ENCODE measurements at places on chromosomes 3 and 15.

GRCh38 chr15:77473328-77473727 is 52.6 kb downstream of the HMG20A start:
- no peak for DNase-seq

DNA sequence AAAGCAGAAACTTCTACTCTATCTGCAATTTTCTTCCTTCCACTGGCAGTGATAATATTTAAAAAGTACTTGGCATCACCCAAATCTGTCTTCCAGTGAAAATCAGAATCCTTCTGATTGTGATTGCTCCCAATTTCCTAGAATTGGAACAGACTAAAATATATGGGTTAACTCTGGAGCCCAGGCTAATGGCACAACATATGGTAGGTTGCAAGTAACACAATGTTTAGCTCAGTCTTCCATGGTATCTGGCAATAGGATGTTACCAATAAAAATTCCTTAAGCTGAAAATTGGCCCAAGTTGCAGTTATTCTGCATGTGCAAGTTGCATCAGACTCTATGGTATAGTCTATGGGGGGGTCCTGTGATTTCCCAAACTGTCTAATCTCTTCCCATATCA is 273.5 kb upstream of the ADAMTS9 start:
- DNase-seq = no peak

DNA sequence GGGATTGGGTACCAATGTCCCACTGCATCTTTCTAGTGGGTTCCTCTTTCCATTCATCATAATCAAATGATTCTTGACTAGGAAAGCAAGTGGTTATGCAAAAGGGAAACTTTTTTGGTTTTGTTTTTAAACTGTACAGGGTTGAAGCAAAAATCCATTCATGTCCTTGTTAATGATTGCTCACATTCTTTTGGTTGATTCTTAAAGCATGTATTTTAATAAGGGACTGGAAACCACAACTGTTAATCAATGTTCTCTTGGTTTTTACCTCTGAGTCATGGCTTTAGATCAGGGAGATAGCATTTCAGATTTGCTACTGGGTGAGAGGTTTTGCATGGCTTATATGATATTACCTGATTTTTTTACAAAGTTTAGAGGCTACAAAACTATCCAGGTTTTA is 371.7 kb upstream of the RGMA start:
- DNase-seq = no peak

DNA sequence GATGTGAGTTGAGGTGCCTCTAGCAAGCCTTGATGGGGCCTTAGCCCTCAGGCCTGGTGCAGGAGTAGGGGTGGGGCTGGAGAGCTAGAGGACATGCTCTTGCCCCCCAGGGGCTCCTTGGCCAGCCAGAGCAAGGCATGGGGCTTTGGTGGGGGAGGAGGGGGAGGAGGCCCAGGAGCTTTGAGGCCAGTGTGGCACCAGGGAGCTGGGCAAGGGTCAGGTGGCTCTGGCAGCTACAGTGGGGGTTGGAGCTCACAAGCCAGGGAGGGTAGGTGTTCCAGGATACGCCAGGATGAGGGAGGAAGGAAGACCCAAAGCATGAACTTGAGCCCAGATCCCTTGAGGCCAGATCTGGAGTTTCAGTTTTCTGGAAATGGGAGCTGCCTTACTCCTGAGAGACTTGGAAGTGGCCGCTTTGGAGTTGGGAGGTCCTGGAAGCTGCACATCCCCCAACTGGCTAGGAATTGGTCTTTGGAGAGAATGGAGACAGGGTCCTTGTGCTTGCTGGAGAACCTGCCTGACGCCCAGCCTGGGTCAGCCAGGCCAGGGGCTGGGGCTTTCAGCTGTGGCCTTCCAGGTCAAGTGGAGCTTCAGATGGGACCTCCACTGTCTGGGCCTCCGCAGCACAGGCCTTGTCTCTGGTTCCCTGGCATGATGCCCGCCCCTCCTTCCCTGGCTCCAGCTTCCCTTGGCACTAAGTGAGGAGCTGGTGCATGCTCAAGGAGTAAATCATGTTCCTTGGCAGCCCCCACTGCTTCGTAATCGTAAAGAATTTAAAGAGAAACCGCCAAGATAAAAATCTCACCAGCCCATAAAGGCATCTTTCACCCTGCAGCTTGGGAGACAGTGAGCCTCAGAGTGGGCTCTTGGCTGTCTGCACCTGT is 8.7 kb downstream of the SEMA3F start:
- DNase-seq = peak; percentile 49

- no peak for DNase-seq
These were observed 392.1 kb downstream of the NLGN1 start for GRCh38 chr3:173789530-173790162.

DNA sequence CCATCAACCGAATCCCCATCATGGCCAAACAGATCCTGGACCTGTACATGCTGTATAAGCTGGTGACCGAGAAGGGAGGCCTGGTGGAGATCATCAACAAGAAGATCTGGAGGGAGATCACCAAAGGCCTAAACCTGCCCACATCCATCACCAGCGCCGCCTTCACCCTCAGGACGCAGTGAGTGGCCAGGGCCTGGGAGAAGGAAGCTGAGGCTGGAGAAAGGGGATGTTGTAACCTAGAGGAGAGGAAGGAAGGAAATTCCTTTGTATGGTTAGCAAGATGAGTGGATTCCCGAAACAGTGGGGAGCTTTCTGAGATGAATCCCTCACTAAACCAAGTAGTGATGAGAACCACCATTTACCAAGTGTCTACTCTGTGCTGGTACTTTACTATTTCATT is 25.8 kb upstream of the CLK3 start:
- DNase-seq = no peak

DNA sequence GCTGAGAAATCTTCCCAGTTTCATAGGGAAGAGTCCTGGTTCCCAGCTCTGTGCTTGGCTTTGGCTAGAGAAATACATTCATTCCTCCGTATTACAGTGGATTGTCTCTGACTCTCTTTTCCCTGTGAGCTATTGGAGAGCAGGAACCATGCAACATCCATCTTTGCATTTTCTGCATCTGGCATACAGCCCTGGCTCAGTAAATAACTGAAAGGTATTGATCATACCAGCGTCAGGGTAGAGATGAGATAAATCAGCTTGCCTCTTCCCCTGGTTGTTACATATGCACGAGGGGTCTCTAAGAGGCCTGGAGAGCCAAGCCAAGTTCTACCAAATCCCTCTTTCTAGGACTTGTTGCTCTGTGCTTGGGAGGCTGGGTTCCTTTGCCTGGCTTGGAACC is 35.2 kb downstream of the FOXB1 start:
- no peak for DNase-seq

- no peak for DNase-seq
These were observed 107.9 kb upstream of the FAM174B start for GRCh38 chr15:92763459-92763858.

DNA sequence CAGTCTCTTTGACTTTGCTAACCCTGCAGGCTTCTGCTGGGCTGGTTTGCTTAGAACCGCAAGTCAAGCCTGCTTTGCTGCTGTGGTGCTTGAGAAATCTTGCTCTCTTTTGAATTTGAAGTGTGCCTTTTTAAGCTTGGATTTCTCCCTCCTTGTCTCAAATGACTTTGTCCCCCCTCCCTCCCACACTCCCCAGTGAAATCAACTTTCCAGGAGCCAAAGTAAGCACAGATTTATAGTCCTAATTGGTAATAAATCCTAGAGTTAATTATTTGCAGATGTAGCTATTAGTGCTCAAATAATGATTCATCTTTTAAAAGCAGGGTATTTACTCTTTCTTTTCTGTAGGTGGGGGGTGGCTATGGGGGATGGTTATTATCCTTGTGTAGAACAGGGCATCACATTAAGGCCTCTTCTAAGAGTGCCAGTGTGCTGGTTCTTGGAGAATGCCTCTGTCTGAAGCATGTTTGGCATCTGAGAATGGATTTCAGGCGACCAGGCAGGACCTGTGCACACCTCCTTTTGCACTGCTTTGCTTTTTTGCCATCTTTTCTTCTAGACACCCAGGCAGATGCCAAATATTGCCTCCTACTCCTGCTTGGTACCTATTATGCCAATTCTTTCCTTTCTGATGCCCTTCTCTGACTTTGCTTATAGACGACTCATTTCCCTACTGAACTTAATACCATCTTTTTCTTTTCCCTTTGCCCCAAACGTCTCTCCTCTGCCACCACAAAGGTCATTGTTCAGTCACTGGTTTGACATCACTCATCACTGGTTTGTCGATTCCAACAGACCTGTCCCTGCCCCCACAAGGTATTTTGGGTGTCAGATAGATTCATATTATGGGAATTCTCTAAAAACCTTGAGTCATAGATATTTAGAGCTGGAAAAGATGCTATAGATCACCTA is 50.7 kb downstream of the CLDN11 start:
- DNase-seq = no peak

DNA sequence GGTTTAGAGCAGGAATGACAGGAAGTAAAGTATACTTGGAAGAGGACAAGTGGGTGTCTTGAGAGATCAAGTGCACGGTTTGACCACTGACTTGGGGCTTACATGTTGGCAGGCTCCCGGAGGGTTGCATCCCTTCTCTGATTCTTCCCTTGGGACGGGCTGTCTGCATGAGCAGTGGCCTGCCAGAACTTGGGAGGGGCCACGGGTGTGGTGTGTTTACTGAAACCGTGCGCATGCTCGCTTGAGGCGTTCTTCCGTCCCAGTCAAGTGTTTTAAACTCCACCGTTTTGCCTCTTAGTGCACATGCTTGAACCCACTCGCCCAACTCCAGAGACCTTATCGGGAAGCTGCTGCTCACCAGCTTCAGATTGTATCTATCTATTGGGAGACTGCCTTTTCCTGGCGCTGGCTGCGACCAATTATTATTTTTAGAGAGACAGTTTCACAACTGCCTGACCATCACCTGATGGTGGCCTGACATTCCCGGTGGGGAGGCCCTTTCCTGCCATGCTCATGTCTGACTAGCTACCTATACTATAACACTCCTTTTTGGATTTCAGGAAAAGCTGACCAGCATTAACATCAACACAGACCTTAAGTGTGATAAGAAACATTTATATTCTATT is 14.9 kb upstream of the C3orf22 start:
- DNase-seq = no peak
